ENCODE measurements at places on chromosomes 2 and 18.

DNA sequence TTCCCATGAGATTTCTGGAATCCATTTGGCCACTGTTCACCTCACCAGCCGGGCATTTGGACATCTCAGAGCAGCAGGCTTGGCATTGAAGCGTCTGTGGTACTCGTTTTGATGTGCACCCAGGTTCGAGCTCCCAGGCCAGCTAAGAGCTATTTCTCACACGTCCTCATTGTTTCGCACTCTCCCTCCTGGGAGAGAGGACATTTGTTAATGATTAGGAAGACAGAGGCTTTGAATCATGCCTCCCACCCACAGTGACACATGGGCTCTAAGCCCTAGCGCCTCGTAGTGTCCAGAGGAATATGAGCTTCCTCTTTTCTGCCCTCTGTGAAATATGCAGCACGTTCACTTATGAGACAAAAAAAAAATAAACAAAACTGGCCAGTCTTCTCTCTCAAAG is 361.8 kb downstream of the RND3 start:
- peak; percentile 86 for ATAC-seq

GRCh38 chr18:56711708-56712445 is 60.7 kb downstream of the WDR7 start:
- no peak for ATAC-seq

DNA sequence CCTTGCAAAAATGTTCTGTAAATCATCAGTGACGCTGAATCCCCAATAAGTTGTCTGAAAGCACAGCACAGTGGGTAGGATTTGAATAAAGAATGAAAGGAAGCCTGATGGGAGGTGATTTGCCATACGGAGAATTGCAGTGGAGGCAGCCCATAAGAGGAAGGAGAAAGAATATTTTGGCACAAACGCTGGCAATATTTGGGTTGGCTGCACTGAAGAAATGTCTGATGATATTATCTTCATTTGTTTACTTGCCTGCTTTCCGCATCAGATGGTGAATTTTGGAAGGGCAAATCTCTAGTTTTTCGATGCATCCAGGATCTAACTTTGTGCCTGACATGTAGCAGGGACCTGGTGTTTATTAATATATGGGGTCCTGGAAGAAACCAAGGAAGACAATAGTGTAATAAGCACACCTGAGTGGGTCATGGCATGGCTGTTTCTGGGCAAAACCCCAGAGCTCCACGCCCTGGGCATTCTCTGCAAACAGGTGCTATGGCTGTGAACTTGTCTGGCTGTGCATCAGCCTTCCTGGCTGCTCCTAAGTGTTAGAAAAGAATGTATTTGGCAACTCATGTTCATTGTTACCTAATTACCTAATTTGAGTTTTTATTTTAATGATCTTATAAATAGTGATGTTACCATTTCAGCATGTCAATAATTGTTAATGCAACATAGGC is 5.9 kb downstream of the GALR1 start:
- ATAC-seq = no peak

DNA sequence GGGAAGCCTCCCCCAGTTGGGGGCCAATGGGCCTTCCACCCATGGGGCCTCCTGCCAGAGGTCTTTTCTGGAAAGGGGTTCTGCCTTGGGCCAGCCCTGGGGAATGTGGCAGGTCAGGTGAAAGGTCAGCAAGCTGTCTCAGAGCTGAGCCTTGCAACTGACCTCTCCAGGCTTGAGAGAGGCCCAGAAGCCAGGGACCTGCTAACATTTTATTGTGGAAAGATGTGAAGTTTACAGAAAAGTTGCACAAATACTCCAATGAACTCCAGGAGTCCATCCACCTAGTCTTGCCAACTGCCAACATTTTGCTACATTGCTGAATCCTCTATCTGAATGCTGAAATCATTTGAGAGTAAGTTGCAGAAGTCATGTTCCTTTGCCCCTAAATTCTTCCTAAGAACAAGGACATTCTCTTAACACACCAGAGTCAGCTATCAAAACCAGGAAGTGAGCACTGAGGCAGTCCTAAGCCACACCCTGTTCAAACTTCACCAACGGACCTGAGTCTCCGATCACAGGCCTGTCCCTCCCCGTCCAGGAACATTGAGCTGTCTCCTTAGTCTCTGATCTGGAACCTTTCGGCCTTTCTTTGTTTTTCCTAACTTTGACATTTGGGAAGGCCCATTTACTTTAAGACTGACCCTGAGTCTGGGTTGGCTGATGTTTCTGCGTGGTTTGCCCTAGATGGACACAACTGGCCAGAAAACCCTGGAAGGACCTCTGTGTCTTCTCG is 4.0 kb downstream of the SNORC start:
- no peak for ATAC-seq

GRCh38 chr2:63662028-63662804 is 73.5 kb downstream of the MDH1 start:
- no peak for ATAC-seq

- ATAC-seq = no peak
Observed at GRCh38 chr2:229660391-229660790, 54.0 kb downstream of the DNER start.

GRCh38 chr2:175837046-175837445 is 165.0 kb downstream of the LNPK start:
- peak; percentile 99 for ATAC-seq

DNA sequence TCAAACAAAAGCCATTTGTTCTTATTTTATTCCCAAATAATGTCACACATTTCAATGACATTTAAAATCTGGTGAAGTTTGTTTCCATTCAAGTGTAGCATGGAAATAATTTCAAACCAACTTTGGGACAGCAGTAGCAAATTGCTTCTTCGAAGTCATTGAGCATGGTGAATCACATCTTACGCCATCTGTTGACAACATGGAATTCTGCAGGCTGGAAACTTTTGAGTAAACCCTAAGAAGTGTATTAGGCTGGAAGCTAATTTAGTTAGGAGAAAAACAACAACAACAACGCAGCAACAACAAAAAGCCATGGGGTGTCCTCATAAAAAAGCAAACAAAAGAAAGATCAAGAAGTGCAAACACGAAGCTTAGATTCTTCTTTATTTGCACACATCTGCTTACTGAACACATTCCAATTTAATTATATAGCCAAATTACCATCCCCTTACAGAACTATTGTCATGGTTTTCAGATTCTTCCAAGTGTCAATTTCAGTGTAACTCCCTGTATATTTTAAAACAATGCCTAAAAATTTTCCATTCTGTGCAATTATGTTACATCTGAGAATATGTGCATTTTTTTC is 659.0 kb upstream of the CDH7 start:
- no peak for ATAC-seq

DNA sequence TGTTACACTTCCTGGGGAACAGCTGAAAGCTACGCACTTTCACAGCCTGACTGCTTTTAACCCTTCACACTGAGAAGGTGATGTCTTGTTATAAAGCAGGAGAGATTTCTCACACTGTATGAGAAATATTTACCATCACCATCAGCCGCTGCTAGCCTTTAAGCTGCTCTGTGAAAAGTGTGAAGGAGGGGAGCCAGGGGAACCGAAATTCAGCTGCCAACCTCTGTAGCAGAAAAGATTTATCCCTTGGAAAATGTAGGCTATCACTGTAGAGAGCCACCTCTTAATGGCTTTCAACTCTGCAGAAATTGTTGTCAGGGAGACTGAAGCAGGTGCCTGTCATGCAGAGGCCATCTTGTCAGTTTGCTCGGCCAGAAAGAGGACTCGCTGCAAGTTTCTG is 145.3 kb downstream of the SP3 start:
- no peak for ATAC-seq

DNA sequence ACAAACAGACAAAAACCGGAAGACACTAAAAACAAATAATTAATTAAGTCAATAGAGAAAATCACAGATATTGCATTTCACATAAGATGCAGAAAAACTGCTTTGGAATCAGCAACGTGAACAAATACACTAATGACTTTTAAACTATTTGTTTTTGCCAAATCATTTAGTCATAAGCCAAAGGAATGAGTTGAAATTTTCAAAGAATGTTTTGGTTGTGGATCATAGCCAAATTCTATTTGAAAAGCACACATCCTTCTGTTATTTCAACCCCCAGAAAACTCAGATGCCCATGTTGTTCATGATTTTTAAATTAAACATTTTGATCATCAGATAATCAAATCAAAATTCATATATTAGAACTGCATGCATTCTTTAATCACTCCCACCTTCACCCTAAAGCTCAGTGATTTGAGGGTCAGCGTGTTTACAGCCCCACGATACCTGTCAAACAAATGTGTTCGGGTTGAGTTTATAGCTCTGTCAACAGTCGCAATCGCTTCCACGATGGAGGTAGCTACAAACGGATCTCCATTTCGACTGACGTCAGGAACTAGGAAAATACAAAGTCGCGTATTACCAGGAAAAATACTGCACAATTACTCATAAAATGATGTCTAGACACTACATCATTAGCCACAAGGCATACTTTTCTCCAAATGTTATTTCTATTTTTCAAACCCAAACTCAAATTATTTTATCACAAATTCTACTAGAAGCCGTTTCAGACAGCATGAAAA is 90.2 kb downstream of the PXDN start:
- peak; percentile 9 for ATAC-seq
